ENCODE measurements at places on chromosomes 1 and 21.

GRCh38 chr1:4797016-4797410, 142.6 kb downstream of the AJAP1 start:
- DNase-seq = no peak

DNA sequence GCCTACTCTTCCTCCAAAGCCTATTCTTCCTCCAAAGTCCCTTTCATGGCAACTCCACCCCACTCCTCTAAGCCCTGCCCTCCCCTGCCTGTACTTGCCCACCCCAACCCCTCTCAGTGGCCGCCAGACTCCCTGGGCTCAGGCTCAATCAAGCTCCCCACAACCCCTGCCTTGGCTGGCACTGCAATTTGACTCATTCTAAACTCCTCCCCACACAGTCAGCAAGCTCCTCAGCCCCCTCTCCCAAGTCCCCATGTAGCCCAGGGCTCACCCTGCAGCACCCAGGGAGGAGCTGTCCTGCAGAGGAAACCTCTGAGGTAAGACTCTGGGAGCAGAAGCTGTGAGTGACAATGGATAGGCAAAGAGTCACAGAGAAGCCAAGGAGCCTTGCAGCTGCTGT, 3.6 kb upstream of the VSIG8 start:
- no peak for DNase-seq

- no peak for DNase-seq
Observed at GRCh38 chr1:116775116-116775752, 21.0 kb downstream of the CD2 start.

- no peak for DNase-seq
Observed at GRCh38 chr21:34792504-34793089, 123.8 kb downstream of the CLIC6 start.

DNA sequence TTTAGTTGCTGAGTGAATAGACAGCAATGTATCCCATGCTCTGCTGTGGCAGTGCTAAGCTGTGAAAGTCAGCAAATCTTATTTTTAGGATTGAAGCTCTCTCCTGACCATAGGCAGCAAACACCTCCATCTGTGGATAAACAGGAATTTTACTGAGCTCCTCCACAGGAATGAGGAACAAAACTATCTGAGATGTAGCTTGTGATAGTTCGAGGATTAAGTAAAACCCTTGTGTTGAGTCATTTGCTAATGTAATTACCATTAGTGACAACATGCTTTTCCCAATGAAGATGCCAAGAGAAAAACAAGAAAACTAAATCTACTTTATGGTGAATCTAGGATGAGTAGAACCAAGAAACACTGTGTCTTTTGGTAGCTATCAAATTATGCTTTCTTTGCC, 122.7 kb downstream of the CLEC20A start:
- no peak for DNase-seq

GRCh38 chr1:150173141-150173585, 23.4 kb downstream of the PLEKHO1 start:
- DNase-seq = no peak

DNA sequence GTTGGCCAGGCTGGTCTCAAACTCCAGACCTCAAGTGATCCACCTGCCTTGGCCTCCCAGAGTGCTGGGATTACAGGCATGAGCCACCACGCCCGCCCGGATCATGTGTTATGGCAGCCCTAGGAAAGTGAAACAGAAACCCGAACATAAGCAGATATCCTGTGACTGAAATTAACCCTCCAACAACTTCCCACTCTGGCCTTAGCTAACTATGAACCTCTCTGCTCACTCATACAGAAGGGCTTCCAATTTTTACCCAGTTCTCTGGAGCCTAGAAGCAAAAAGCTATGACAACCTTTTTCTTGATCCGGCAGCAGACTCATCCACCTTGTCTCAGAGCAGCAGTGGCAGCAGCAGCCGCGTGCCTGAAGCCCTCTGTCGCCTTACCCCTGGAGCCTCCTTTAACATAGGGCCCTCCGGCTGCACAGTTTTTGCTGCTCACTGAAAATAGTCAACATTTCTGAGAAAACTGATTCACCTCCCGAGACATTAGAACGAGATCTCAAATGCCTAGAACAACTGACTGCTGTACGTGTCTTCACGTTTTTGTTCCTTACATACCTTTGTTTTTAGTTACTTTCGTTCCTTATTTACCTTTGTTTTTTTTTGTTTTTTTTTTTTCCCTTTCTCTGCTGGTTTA, 9.3 kb downstream of the CBR1 start:
- DNase-seq = peak; percentile 11

- no peak for DNase-seq
Observed at GRCh38 chr1:18668750-18669404, 38.2 kb downstream of the PAX7 start.

- DNase-seq = no peak
Observed at GRCh38 chr1:166017395-166017794, 149.4 kb downstream of the FAM78B start.

DNA sequence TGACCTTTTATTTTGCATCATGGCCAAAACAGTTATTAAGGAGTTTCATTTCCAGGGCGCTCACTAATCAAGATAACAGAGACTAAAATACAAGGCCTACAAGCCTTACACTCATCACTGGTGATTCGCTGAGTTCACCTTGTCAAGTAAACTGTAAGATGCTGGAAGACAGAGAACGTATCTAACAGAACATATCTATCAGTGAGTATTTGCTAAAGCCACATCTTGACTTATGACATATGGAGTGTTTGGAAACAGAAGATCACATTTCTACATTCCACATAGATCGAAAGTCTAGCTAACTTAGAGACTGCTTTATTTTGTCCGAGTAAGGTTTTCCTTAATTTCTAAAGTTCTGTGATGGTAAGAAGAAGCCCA, 506.5 kb downstream of the SMYD3 start:
- DNase-seq = no peak

- no peak for DNase-seq
Observed at GRCh38 chr1:6815726-6816125, 30.5 kb downstream of the CAMTA1 start.

DNA sequence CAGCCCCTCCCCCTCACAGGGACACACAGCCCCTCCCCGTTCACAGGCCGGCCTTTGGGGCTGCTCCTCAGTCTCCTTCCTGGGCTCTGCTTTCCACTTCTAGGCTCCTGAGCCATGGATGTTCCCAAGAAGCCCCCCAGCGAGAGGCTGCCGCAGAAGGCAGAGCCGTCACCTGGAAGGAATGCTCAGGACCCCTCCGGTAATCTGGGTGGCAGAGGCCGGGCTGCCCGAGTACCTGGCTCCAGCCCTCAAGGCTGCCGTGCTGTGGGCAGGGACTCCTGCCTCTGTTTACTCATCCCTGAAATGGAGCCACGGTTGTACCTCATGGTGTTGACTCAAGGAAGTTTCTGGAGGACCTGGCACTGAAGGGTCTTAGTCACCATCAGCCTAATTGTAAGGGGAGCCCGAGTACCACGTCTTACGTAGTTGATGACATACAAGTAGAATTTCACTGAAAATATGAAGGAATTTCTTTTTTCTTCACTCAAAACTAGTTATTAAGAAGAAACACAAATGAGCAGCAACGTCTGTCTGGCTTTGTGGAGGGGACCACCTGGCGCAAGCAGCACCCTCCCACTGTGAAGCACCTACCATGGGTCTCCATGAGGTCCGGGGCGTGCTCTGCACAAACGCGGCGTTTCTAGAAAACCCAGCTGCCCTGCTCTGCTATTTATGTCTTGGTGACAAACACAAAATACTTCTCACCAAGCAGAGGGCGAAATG, 33.7 kb downstream of the PRDM15 start:
- DNase-seq = no peak

DNA sequence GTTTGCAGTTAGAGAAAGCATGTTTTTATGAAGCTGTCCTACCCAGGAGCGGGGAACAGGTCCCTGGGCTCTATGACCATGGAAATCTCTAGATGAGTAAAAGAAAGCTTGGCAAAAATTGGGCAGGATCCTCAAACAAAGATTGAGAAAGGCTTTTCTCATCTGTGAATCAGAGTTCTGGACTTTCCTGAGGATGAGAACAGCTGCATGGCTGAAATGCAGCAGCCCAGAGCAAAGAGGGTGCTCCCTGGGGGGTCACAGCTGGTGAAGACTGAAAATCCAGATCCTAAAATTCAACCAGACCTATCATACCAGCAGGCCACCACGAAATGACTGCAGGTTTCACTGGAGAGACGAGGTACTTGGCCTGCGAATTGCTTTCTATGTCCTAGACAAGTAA, 65.7 kb upstream of the APP start:
- no peak for DNase-seq

- no peak for DNase-seq
Observed at GRCh38 chr1:58754073-58754613, 29.7 kb downstream of the JUN start.

- DNase-seq = no peak
Observed at GRCh38 chr1:209710093-209710492, 5.4 kb downstream of the HSD11B1 start.

GRCh38 chr1:20409012-20409411, 77.0 kb downstream of the CAMK2N1 start:
- no peak for DNase-seq

DNA sequence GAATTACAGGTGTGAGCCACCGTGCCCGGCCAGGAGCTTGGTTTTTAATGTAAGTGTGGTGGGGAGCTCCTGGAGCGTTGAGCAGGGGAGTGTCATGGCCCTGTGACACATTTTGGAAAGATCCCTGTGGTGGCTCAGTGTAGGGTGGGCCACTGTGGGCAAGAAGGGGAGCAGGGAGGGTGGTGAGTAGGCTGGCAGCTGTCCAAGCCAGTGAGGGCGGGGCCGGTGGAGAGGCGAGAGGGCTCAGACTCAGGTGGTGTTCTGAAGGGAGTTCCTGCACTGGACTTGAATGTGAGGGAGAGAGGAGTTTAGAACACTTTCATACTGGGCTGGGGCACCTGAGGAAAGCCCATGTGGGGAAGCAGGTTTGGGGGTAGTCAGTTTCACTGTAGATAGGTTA, 3.1 kb upstream of the EVA1B start:
- no peak for DNase-seq

DNA sequence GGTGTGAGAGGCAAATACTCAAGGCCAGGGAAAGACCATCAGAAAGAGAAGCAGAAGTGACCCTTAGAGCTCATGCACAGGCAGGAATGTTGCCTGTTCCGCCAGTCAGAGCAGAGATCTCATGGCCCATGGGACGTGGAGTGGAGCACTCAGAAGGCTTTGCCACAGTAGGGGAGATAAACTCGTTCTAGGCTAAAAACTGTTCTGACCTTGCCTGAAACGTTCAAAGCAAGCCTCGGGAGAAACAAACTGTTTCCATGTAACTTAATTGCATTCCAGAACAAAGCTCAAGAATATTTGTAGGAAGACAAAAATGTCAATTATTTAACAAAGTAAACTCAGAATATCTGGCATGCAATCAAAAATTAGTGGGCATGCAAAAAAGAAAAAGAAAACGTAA, 20.7 kb upstream of the SLC19A1 start:
- no peak for DNase-seq

GRCh38 chr1:9388335-9389180, 95.9 kb downstream of the SPSB1 start:
- no peak for DNase-seq

DNA sequence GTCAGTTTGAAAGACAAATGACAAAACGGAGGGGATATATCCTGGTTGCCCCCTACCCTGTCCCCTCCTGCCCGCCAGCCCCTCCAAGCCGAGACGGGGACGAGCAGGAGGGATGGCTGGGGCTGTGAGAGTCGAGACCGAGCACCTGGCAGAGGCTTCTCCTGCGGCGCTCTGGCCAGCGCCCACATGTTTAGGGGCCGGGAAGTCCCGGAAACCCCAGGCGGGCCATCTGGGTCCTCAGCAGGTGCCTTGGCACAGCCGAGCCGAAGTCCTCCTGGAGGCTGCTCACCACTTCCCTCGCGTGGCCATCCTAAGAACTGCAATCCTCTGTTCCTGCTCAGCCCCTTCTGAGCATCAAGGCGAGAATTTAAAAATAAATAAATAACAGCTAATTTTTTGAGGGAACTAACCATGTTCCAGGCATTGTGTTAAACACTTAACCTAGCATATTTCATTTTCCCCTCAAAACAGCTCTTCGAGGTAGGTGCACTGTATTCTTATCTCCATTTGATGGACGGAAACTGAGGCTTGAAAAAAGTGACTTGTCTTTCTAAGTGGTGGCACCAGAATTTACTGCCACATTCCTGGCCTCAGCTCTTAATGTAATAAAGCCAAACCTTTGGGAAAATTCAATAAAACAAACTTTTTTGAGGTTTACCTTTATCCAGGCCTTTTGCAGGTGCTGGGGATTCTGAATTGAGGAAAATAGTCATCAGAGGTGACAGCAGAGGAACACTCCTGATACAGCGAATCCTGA, 3.5 kb upstream of the RIMS3 start:
- DNase-seq = peak; percentile 79

DNA sequence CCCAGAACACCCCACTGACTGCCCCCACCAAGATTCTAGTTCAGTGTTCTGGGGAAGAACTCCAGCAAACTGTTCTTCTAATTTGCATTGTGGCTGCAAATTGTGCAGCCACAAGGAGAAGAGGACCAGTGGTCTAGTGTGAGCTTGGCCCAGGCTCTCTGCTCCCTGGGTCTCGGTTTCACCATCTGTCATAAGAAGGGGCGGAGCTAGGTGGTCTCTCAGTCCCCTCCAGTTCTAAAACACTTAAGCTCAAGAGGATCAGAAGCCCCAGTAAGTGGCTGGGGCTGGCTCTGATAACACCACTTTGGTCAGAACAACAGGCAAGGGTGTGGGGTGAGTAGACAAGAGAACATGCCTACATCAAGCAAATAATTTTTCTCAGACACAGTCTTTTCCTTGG, 99.9 kb downstream of the BEND5 start:
- no peak for DNase-seq

DNA sequence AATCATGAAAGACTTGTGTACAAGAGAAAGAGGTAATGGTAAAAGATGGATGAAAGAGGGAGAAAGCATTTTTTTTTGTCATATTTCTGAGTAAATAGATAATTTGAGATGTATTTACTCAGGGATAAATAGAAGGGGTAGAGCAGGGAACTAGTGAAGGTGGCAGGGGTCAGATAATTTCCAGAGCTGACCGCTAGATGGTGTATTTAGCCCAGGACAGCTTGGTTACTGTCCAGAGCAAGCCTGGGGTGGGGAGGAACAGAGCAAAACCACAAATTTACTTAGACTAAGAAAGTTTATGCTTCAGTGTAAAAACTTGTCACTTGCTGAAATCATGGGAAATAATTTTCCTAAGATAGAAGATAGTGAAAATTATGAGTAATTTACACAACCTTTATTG, 91.5 kb downstream of the XCL2 start:
- DNase-seq = no peak

GRCh38 chr1:17776426-17776825, 21.3 kb downstream of the ACTL8 start:
- no peak for DNase-seq

DNA sequence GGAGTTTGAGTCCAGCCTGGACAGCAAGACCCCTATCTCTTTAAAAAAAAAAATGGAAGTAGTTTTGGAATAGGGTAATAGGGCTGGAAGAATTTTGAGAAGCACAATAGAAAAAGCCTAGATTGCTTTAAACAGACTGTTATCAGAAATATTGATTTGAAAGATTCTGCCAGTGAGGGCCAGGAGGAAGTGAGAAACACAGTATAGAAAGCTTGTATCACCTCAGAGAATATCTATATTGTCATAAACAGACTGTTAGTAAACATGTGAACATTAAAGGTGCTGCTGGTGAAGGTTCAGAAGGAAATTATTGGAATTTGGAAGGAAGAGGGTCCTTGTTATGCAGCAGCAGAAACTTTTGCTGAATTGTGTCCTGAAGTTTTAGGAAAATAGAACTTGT, 24.8 kb upstream of the PSEN2 start:
- no peak for DNase-seq

GRCh38 chr21:16522548-16522947, 792.8 kb downstream of the USP25 start:
- no peak for DNase-seq

GRCh38 chr1:38076038-38076437, 29.4 kb upstream of the POU3F1 start:
- no peak for DNase-seq

- DNase-seq = no peak
Observed at GRCh38 chr1:243287652-243288051, 31.8 kb downstream of the SDCCAG8 start.

Measured in stimulated activated CD4-positive, alpha-beta T cell treated with anti-CD3 and anti-CD28 coated beads, Interleukin-1b, Interleukin-23, amount 100 ng/mL, for 4 hours (primary cell).